ENCODE measurements at places on chromosomes 4 and X. TPM values are rescaled to one million over a fixed set of nuclear protein-coding genes. Genes with fewer than 3 reads are reported as not detected.

DNA sequence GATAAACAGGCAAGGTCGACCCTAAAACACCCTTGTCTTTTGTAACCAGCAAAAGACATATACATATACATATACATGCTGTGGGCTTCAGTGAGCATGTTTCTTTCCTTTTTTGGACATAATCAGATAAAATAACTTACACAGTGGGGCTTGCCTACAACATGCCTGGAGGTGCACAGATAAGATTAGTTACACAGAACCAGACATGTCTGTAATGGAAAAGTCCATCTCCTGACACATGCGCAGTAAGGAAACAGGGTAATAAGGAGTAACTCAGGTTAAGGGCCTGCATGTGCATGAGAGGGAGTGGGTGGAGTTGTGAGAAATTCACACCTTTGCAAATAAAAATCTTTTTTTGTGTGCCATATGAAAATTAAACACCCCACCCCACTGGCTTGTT, 3.4 kb downstream of the UGT2A1 start:
- DNase-seq: no peak

- DNase-seq: no peak
Observed at GRCh38 chrX:69357317-69357716, 146.8 kb upstream of the NALF2 start.

GRCh38 chr4:173518425-173519102, 11.5 kb downstream of the HAND2 start:
- DNase-seq: no peak

GRCh38 chr4:126441173-126442035, 1126.6 kb downstream of the FAT4 start:
- no peak for DNase-seq

GRCh38 chr4:44447563-44448504, 775 bp downstream of the KCTD8 start:
- DNase-seq: no peak

DNA sequence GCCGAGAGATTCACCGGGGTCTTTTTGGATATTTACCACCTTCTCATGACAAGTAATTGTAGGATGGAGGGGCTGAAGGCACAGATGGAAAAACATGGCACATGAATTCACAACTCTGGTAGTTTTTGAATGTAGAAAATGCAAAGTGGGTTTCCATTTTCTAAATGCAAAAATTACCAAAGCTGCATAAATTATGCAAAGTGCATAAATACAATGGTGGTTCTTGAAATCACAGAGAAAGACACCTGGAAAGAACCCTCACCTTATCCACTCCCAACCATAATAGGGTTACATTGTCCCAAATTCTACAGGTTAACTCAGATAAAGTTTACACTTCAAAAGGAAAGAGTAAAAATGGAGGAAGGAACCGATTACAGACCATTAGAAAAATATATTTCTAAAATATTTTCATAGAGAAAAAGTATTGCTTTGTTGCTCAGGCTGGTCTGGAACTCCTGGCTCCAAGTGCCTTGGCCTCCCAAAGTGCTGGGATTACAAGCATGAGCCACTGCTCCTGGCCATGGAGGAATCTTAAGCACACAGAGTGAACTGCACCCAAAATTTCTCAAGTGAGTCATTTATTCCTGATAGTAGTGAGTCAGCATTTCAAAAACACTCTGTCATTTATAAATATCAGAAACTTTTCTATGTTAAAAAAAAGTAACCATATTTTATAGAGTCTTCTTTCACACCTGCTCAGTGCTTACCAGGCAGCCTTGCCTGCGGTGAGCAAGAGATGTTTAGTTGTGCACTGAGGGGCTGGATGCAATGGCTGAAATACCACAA, 101.4 kb downstream of the FIP1L1 start:
- DNase-seq: no peak

DNA sequence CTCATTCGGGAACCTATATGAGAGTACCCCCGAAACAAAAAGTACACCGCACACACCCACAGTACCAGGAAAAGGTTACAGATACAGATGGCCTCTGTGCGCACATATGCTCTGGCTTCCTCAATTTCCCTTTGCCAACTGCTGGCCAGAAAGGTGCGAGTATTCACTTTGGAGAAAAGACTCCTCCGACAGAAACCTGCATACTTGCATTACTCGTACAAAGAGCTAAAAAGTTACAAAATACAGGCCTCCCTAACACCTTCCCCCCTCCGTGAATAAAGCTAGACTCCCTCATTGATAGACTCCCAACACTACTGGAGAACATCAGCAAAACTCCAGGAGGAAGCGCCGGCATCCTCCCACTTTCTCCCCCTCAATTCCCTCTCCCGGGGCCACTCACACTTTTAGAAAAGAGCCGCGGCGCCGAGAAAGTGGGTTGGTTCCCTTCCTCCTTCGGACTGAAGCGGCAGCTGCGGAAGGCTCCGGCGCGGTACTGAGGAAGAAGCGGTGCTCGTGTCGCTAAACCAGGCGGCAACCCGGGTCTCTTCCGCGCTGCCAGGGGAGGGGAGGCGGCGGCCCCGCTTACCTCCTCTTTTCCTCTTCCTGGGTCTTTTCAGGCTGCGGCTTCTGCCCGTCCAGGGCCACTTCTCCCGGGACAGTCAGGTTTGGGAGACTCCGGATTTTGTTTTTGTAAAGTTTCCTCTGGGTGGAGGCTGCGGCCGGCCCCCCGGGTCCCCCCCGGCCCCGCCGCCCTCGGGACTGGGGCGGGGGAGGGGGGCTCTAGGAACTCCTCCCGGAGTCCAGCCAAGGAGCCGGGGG, 1.1 kb downstream of the FBXW7 start:
- DNase-seq: peak; percentile 53

- DNase-seq: no peak
Observed at GRCh38 chr4:44237643-44238042, 211.0 kb downstream of the KCTD8 start.

DNA sequence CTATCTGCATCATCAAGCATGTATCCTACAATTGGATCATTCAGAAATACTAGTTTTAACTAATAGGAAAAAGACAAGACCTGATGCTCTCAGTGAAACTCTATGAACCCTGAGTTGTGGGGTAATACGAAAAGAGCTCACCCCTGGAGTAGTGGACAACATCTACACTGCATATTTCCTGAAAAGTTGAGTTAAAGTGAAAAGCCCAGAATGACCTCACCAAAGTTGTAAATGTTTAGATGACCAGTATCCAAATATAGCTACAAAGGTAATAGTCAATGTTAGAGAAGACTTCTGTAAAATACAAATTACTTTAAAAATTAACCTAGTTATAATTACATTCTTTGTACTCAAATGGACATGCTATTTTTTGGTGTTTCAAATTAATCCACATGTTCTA, 52.8 kb upstream of the SRPX start:
- DNase-seq: no peak

GRCh38 chr4:39823191-39823590, 125.3 kb downstream of the UBE2K start:
- no peak for DNase-seq

DNA sequence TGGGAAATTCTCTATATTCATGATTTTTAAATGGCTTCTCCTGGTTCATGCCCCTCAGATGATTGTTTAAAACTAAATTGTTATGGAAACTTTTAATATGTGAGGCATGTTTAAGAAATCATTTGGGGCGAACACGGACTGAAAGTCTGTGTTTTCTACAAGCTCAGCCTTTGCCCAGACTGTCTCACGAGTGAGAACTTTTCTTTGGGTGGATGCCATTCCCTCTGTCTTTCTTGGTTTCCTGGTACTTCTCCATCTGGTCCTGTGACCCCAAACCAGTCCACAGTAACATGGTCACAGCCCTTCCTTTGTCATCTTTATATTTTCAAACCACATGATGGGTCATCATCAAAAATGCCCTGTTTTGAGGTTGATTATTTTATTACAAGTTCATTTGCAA, 186.6 kb upstream of the GNPDA2 start:
- DNase-seq: no peak

- no peak for DNase-seq
Observed at GRCh38 chr4:159290321-159291030, 187.6 kb downstream of the RAPGEF2 start.

GRCh38 chrX:129744861-129745321, 6.1 kb downstream of the XPNPEP2 start:
- peak; percentile 47 for DNase-seq

Gene LRCH2
- polyA plus RNA-seq: not detected

Gene PNMA6E
- polyA plus RNA-seq: not detected

Gene NPNT
- polyA plus RNA-seq: not detected

Gene PTCHD1
- polyA plus RNA-seq: not detected

Gene C1QTNF7
- not detected for polyA plus RNA-seq

Measured in CD4-positive, alpha-beta memory T cell (primary cell).